Transverse colon (tissue), 4 donors: ENCODE measurements at places on chromosomes 7 and 10. TPM values are rescaled to one million over a fixed set of nuclear protein-coding genes. Genes with fewer than 3 reads are reported as not detected.

- no peak for DNase-seq
Observed at GRCh38 chr7:41917-42565, 150.3 kb upstream of the FAM20C start.

- peak; percentile 50 for DNase-seq
Observed at GRCh38 chr10:32957341-32958084, 517 bp downstream of the ITGB1 start.

GLCCI1 gene
- 1.9 TPM for total RNA-seq

GRCh38 chr10:51468424-51468823, 231.0 kb downstream of the CSTF2T start:
- DNase-seq, result no peak

NKX1-2 gene
- not detected for total RNA-seq

DNA sequence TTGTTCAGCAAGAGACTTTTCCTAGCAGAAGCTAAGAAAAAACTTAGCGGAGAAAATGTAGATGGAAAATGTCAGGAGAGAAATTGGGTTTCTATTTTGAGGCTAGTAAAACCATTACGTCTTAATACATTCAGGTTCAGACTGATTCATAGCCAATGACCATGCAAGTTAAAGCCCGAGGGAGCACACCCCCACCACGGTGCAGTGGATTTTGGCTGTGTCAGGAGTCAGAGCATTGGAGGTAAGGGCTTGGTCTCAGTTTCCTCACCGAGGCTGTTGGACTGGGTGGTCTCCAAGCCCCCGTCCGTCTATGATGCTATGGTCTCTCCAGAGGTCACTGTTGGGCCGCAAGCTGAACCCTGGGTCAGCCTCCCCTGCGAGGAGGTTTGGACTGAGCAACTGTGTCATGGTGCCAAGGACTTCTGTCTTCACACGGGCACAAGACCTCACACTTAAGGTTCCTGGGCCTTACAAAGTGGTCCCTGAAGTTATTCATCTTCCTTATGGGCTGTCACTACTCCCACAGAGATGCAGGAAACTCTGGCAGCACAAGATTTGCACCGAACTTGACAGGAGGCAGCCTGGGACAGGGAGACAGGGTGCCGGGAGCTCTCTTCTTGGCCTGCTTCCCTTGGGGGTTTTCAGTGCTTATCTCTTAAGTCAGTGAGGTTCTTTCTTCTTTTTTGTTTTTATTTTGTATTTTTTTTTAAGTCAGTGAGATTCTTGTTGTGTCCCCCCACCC, 186.8 kb downstream of the PHTF2 start:
- no peak for DNase-seq

GRCh38 chr10:82319074-82319473, 444.1 kb downstream of the NRG3 start:
- DNase-seq, result no peak

EN2 gene
- not detected for total RNA-seq

DNA sequence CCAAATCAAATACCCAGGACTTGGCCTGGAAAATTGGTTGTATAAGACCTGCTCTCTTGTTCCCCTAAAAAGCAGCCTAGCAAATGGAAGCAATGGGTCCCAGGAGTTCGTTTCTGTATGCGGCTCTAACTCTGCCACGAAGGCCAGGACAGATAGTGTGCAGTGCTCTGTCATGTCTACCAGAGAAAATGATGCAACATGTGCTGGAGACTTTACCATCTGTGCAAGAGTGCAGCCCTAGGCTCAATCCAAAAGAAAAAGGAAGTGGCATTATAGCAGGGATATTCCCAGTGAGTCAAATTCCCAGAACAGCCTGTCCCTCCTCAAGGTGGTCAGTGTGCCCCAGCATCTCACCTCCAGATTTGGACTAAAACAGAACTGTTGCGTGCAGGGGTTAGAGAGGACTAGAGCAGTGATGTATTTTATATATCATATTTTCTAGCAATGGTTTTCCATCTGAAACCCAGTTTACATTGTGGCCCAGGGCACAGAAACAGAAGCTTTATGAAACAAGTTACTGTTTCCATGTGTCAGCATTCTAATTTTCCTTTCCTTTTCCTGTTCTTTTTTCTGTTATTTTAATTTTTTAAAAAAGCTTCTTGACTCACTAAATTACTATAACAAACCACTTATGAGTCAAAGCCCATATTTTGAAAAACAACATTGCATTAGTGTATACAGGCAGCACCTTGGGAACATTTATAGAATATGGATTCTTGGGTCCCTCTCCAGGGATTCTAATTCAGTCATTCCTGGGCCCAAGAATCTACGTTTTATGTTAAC, 311.2 kb downstream of the RNLS start:
- DNase-seq, result no peak

GRCh38 chr10:17003151-17003550, 126.5 kb downstream of the CUBN start:
- no peak for DNase-seq

GRCh38 chr7:152979376-152979775, 219.8 kb downstream of the ACTR3B start:
- no peak for DNase-seq

- no peak for DNase-seq
Observed at GRCh38 chr10:68895041-68895440, 6.1 kb upstream of the DDX50 start.

DNA sequence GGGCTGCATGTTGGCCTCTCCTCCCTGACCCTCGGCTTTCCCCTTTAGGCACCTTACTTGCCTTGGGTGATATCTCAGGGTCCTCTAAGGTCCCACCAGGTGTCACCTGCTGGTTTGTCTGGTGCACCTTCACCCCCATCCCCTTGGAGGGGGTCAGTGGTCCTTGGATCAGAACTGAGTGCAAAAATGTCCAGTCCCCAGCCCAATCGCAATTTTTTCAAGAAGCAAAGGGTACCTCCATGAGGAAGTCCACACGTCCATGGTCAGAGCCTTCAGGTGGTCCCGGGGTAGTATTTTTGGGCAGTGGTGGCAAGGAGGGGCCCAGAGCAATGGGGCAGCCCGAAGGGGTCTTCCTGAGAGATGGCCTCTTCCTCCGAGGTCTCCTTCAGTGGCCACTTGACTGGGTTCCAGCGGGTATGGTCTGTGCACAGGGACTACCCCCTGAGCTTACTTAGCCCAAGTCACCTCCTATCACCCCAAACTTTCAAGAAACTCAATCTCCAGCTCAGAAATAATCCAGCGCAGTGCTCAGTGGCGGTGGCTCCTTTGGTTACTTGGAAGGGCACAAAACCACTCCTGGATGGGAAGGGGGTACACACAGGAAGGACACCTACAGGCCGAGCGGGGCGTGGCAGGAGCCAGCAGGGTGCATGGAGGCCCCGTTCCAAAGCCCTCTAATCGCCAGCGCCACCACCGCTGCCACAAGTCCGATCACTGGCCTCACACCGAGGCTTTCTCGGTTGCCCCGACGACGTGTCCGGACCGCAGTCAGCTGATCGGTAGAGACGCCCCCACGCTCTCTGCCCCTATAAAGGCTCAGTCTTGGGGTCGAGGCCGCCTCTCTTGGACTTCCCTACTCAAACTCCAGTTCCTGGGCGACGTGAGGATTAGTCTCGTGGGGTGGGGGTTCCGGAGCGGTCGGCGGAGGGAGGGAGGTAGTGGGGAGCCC, 4.5 kb downstream of the SAP25 start:
- peak; percentile 74 for DNase-seq

DNA sequence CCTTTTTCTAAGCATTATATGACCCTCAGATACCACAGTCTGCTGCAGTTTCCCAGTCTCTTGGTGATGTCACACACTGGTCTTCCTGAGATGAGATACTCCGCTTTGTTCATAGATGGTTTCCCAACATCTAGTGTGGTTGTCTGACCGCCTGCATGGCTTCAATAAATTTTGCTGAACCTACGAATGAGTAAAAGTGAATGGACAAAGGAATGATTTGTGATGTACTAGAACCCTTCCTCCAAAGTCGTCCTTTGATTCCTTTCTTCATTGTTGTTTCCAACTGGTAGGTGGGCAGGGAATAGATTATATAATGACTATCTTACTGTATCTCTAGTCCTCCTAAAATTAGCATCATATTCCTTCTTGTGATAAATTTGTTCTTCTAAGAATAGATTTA, 82.5 kb downstream of the SLC35B4 start:
- DNase-seq, result no peak

DNA sequence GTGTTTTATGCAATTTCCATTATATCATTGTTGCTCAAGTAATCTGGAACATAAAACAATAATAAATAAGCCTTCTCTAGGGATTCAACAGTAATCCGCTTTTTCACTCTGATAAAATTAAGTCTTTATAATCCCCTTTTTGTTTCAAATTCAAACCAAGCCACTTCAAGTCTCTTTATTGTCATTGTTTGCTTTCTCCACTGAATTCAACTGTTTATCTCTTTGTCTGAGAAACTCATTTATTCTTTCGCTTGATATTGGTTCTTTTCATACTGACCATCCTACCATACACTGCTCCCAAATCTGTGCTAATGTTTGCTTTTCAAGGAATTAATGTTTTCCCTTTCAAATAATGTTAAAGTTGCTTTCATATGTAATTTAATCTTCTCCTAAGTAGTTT, 550.4 kb upstream of the PCDH15 start:
- DNase-seq, result no peak
